ENCODE measurements at places on chromosomes 7 and 10.

- DNase-seq: no peak
These were observed 177.2 kb upstream of the MYO3A start for GRCh38 chr10:25756784-25757183.

DNA sequence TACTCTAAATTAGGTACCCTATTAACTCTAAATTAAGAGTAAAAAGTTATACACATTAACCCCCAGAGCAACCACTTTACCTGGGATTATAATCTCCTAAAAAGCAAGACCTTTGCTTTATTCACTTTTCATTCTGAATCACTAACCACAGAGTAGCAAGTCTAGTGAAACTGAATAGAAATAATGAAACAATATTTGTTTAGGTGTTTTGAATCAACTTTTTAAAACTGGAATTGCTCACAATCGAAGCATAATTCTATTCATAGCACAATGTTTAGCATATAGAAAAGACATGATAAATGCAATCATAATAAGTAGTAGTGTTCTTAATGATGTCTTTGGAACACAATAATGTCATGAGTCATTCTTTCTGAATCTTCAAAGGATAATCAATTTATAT lies 37.0 kb upstream of the CASD1 start:
- DNase-seq: no peak

- no peak for DNase-seq
These were observed 794 bp downstream of the PCGF6 start for GRCh38 chr10:103350175-103350516.

DNA sequence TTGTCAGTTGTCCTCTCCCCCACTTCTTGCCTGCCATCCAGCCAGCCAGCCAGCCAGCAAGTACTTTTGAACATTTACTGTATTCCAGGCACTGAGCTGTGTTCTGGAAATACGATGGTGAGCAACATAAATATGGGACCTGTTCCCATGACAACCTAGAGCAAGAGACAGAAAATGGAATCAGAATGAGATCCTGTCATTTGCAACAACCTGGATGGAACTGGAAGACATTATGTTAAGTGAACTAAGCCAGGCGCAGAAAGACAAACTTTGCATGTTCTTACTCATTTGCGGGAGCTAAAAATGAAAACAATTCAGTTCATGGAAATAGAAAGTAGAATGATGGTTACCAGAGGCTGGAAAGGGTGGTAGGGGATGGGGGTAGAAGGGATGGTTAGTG lies 140.7 kb downstream of the ICA1 start:
- no peak for DNase-seq

- DNase-seq: no peak
These were observed 30.1 kb downstream of the LRRC17 start for GRCh38 chr7:102942868-102943267.

- DNase-seq: no peak
These were observed 14.5 kb downstream of the SSC4D start for GRCh38 chr7:76394957-76395356.

GRCh38 chr10:5468262-5469106 lies 30.9 kb downstream of the CALML5 start:
- DNase-seq: no peak

GRCh38 chr10:69807696-69808095 lies 6.0 kb downstream of the COL13A1 start:
- peak; percentile 44 for DNase-seq

DNA sequence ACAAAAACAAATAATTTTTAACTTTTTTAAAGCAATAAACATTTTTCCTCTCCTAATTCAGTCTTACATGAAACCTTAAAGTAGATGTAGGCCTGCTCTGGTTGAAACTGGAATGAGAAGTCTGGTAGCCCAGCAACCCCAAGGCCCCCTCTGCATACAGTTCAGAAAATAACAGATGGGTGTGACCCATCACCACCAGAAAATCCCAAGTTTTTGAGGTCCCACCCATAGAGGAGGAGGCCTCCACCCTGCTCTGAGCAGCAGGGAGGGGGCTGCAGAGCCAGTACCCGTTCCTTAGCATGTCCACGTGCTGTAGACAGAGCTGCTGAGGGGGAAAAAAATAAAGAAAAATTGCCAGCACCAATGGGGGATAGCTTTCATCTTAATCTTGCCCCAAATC lies 122.7 kb downstream of the WNT2 start:
- no peak for DNase-seq

- peak; percentile 55 for DNase-seq
These were observed 50.4 kb upstream of the WNT16 start for GRCh38 chr7:121278120-121279021.

- DNase-seq: no peak
These were observed 194.0 kb upstream of the MGMT start for GRCh38 chr10:129272866-129273650.

DNA sequence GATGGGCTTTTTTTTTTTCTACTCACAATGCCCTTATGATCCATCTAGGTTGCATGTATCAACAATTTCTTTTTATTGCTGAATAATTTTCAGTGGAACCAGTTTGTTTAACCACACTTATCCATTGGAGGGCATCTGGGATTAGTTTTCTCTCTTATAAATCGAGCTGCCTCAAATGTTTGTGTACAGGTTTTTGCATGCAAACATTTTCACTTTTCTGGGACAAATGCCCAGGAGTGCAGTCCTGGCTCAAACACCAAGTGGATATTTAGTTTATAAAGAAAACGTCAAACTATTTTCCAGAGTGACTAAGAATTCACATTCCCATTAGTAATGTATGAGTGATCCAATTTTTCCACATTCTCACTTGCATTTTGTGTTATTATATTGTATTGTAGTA lies 313.4 kb downstream of the CXCL12 start:
- DNase-seq: no peak
